ENCODE measurements at places on chromosomes 11 and 22.

DNA sequence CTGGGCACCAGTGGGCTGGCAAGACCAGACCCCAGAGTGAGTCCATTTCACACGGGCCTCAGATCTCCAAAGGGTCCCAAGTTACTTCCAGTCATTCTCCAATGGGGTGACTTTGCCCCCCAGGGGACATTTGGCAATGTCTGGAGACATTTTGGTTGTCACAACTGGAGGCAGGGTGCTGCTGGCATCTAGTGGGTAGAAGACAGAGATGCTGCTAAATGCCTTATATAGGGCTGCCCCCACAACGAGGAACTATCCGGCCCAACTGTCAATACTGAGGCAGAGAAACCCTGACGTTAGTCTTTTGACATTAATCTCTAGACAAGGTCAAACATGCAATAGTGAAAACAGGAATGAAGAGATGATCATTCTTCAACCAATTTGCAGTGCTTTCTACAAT is 6.4 kb downstream of the RTN4RL2 start:
- no peak for DNase-seq

DNA sequence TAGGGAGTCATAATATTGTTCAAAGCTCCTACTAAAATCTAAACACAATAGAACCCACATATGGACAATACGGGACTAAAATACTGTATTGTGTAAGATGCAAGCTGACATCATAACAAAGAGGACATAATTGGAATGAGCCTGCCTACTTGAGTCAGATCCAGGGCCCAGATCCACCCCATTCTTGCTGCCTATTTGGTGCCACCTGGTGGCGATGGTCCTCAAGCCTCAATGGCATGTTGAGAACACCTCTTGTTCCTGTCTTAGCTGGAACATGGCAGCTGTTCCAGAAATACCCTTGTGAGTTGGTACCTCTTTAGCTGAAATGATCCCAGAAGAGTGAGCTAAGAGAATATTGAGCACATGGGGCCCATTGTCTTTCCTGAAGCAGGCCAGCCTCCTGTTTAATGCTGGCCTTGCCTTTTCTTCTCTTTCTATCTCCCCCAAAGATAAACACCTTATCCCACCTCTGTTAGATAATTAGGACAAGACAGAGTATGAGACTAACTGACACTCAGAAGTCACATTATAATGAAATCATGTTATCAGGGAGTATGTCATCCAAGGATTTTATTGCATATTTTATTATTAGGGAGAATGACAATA is 680.9 kb upstream of the ANO5 start:
- DNase-seq, result no peak

DNA sequence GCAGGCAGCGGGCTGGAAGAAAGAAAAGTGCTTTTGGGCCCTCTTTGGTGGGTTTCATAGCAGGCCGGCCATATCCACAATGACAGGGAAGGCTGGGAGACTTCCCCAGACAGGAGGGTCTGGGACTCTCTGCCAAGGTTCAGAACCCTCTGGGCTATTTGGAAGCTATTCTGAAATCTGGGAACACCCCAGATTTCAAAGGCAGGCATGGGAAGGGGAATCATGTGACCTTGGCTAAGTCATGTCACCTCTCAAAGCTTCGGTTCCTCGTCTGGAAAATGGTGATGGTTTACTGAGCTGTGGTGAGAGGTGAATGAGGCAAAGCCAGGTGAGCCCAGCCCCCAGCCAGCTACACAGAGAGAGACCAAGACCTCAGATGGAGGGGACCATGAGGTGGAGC is 4.6 kb downstream of the CASTOR1 start:
- no peak for DNase-seq

DNA sequence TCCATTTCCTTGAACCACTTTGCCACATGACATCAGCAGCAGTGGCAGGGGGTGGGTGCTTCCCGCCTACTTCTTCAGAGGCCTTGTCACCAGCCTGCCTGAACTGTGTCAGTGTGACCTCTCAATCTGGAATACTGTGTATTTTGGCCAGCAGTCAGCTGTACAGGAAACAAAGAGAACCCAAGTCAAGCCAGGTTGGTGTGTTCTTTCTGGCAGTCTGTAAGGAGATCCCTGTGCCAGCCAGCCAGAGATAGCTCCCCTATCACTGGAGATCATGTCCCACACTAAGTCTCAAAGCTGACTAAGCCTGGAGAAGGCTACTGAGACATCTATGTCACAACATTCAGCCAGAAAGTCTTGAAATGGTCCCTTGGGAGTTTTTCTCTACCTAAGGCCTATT is 142.1 kb downstream of the TRPC6 start:
- DNase-seq, result peak; percentile 50

- no peak for DNase-seq
These were observed 8.0 kb downstream of the ARHGAP1 start for GRCh38 chr11:46692450-46692849.

DNA sequence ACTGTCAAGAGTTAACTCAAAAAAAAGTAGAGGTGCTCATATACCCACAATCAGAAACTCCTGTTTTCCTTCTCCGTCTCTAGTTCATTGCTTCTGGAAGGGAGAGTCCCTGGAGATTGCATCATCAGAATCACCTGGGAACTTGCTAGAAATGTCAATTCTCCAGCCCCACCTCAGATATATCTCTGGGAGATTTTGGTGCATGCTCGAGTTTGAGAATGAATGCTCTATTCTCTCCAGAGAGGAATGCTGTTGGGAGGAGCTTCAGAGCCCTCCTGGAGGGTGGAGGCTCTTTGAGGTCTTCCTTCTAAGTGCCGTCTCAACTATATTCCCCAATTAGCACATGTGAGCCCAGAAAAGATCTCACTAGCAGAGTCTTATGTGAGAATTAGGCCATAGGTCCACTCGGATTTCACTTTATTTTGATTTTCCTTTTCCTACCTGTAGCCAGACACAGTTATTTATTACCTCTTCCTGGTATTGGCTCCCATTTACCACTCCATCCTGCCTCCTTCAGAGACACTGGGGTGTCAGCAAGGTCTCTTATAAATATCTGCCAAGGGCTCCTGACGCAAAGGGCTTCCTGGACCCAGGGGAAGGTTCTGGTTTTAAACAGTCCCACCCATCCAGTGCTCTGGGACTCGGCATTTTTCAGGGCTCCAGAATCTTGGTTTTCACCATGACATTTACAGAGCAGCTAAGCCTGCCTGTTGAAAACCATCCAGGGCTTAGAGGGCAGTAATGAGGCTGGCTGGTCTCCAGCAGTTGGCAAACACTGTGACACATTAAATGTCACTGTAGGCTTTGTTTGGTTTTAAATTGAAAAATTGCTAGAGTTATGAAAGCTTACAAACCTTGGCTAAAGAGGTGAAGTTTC is 136.2 kb downstream of the CD44 start:
- peak; percentile 48 for DNase-seq

GRCh38 chr11:62567018-62567633 is 6.6 kb downstream of the EEF1G start:
- DNase-seq, result no peak

GRCh38 chr22:24137595-24137994 is 43.7 kb upstream of the SUSD2 start:
- DNase-seq, result peak; percentile 16

DNA sequence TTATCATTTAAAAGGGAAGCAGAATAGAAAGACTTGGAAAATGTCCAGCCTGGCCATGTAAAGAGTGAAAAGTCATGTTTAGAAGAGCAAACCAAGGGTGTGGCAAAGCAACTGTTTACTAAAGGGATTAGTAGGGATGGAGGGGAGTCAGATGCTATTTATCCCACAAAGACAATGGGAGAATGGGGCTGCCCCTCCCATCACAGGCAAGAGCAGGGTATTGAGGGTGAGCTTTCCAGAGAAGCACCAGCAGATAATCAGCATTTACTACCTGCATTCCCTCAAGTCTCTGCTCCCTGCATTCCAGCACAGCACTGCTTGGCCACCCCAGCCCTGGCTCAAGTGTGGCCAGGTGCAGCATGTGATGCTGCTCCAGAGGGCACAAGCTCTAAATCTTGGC is 18.5 kb upstream of the QSER1 start:
- no peak for DNase-seq

GRCh38 chr11:131145791-131146190 is 224.6 kb upstream of the NTM start:
- DNase-seq, result no peak

Data from LHCN-M2 (cell line).